ENCODE measurements at places on chromosomes 1 and 21. TPM values are rescaled to one million over a fixed set of nuclear protein-coding genes. Genes with fewer than 3 reads are reported as not detected.

The KLF17 gene
- total RNA-seq = not detected

The IFI44L gene
- 41.7 TPM for total RNA-seq

The GOLT1A gene
- not detected for total RNA-seq

The ARHGEF16 gene
- total RNA-seq = 0.37 TPM

The TNFAIP8L2 gene
- total RNA-seq = 1.6 TPM

The SPRR2A gene
- not detected for total RNA-seq

The FGR gene
- total RNA-seq = 5.0 TPM

The CD1D gene
- total RNA-seq = 3.8 TPM

The NCMAP gene
- total RNA-seq = not detected

The NBPF4 gene
- not detected for total RNA-seq

The NUF2 gene
- not detected for total RNA-seq

The MORN1 gene
- total RNA-seq = 2.9 TPM

The RNF186 gene
- not detected for total RNA-seq

The KCNQ4 gene
- 2.5 TPM for total RNA-seq

The TNNT2 gene
- 7,745 TPM for total RNA-seq

The ESRRG gene
- total RNA-seq = 27.8 TPM

The HMCN1 gene
- 11.2 TPM for total RNA-seq

The ARPC5 gene
- 26.3 TPM for total RNA-seq

The LCE3E gene
- not detected for total RNA-seq

The KCNJ15 gene
- total RNA-seq = 0.37 TPM

The CCDC185 gene
- total RNA-seq = not detected

The ZFP69 gene
- 3.1 TPM for total RNA-seq

The SPRR4 gene
- total RNA-seq = not detected

The PERM1 gene
- total RNA-seq = 138 TPM

The TRAPPC3 gene
- total RNA-seq = 47.9 TPM

The CFHR2 gene
- not detected for total RNA-seq

The FLG2 gene
- not detected for total RNA-seq

The RBM8A gene
- 64.0 TPM for total RNA-seq

The ZNF683 gene
- total RNA-seq = not detected

The IL23R gene
- not detected for total RNA-seq

The B3GALT5 gene
- 0.07 TPM for total RNA-seq

The SERPINC1 gene
- total RNA-seq = not detected

The ETV3L gene
- not detected for total RNA-seq

The SEMA4A gene
- total RNA-seq = 0.95 TPM

The KRTAP12-4 gene
- total RNA-seq = not detected

The ASAP3 gene
- 29.1 TPM for total RNA-seq

All from heart left ventricle (tissue), 16 donors.